Posterior vena cava (tissue), 2 donors: ENCODE measurements at places on chromosomes 4 and X.

DNA sequence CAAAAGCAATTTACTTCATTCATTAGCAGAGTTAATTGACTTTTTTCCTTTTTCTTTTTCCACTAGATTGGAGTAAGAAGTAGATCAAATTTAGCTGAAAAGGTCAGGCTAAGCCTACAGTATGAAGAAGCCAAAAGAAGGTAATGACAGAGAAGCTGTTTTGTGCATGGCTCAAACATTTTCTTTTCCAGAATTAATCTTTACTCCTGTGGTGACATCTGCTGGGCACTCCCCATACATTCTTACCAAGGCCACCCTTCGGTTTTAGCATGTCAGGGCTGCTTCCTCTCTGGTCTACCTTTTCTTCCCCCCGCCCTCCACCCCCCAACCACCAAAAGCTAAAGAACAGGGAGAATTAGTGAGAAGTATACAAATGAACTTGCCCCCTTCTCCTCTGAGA, 70.2 kb downstream of the CLDN22 start:
- DNase-seq, result no peak

GRCh38 chr4:25702848-25703247, 47.2 kb downstream of the SLC34A2 start:
- no peak for DNase-seq

DNA sequence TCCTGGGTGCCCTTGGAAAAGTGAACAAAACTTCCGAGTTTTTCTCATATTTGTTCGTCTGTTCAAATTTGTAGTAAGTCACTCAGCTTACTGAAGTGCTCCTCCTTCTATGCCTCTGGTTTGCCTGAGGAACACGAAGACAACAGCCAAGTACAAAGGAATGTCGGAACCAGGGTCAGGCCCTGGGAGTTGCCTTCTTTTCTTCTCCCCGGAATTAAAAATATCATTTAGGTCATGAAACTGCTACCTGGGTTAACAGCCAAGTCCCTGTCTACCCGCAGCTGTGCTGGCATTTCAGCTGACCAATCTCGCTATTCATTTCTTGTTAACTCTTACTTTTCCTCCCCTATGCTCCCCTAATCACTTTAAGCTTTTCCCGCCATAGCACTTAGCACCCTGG, 137.6 kb upstream of the TEX13D start:
- DNase-seq, result no peak

DNA sequence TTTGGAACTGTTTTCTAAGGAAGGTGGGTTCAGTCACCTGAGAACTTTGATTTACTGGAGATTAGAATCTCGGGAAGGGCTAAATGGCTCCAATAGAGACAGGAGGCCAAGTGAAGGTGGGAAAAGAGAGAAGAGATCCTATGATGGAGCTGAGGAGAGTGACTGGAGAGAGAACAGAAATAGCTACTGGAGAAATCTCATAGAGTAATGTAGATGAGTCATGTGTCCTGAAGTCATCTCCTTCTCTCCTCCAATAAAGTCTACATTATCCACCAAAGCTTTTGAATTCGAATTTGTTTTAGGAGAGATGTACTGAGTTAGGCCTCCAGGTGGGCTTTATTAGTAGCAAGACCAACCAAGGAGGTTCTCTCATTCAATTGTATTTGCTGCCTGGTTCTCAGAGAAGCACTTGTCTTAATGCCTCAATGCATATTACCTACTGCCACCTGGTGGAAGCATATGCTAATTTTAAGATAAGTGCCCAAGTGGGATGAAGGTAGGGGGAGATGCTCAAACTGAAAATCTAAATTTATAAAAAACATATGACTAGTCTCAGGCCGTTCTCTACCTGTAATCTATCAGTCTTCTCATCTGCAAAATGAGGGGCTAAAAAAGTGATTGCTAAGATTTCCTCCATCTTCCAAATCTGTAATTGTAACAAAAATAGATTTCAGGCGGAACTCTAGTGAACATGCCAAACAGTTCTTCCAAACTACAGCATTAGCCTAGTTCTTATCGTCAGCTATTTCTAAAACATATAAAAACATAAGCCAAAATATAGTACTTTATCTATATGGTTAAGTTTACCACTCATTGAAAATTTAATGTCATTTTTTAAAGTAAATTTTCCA, 24.4 kb downstream of the TXK start:
- no peak for DNase-seq

DNA sequence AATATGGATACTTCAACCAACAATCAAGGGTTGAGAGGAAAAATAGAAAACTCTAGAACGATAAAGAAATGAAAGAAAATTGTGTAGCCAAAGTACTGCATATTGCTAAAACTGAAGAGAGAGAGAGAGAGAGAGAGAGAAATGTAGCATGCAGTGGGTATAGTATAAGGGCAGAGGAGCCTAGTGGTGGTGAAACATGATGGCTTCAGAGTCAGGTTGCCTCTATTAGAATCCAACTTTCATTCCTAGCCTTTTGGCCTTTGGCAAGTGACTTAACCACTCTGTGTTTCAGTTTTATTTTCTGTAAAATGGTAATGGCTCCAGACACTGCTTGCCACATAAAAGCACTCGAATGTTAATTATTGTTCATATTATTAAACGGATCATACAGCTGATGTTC, 71.2 kb upstream of the NAF1 start:
- DNase-seq, result no peak

DNA sequence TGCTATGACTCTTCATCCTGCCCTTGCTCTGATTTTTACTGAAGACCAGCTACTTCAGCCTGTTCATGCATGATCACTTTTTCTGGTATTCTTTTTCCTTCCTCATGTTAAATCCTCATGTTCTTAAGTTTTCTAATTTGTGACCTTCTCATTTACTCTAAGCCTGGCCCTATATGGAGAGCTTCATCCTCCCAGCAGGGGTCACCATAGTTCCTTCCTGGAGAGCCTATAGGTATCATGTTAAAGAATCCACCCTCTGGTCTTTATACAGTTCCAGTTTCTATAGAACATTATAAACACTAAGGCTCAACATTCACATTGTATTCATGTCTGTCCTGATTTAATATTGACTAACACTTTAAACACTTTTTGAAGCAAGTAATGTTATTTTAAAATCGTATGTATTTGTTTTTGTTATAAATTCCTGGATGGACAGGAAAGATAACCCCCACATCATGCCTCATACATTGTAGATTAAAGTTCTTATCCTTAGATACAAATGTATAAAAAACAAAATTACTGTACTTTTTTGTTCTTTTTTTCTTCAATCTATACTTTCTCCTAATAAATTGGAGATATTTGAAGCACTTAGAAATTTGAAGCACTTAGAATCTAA, 53.8 kb upstream of the OTUD4 start:
- no peak for DNase-seq

DNA sequence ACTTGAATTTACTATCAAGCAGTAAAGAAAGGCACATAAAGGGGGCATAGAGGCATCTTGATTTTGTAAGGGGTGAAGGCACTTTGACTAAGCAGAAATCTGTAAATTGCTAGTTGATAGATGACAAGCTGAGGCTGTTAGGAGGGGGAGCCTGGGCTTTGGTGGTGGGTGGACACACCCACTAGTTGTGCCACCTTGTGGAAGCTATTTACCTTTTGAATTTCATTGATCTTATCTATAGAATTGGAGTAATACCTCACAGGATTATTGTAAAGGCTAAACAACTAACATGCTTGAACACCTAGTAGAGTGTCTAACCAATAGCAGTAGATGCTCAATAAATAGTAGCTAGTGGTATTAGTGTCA, 142.8 kb upstream of the KCNIP4 start:
- DNase-seq, result no peak

DNA sequence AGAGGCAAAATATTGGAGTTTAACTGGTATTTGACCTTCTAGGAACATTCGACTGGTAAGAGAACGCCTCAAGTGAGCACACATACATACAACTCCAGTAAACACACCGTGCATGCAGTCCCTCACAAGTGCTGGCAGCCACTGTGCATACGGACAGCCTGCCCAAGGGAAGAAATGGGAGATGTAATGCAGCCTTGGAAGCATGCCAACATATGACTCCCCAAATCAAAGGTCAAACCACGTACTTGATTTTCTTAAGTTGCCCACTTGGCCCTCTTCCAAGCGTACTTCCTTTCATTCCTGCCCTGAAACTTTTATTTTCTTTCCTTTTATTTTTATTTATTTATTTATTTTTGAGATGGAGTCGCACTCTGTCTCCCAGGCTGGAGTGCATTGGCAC, 206.6 kb downstream of the SPRY1 start:
- no peak for DNase-seq

- DNase-seq, result no peak
These were observed 1.1 kb downstream of the SORBS2 start for GRCh38 chr4:185810746-185811508.

- DNase-seq, result no peak
These were observed 238.9 kb downstream of the NR3C2 start for GRCh38 chr4:148203056-148203898.

GRCh38 chrX:14776901-14777300, 96.0 kb downstream of the FANCB start:
- no peak for DNase-seq

GRCh38 chr4:76488455-76488854, 53.4 kb downstream of the SHROOM3 start:
- no peak for DNase-seq

- no peak for DNase-seq
These were observed 302.9 kb upstream of the FTHL17 start for GRCh38 chrX:31374786-31375185.

DNA sequence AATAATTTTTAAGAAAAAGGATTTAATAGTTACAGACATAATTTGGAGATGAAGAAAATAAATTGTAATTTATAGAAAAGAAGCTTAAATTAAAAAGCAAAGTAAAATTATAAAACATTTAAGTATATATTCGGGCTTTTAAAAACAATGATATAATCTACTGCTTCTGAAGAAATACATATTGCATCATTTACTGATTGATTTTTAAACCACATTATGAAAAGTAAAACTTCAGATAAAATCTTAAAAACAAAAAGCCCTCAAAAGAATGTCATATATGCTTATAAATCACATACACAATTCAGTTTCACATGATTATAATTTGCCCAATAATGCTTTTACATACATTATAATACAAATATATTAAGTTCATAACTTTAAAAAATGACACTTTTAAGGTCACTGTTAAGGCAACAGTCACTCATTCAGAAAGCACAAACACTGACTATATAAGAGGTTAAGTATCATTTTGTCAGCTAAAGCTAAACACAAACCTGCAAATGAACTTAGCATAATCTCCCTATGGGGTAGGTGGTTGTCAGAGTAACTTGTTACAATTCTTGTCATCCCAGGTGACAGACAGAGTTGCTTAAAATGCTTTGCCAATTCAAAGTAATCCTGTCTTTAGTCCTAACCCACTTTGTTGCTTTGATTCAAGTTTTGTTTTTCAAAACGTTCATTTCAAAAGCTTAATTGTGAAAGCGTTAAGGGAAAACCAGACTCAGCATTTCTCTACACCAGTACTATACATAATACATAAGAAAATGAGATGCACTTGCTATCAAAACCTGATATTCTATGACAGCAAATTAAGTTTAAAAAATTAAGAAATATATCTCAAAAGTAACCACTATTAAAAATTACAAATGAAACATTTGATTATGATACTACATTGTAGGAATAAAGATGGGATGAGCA, 90.6 kb upstream of the MAB21L2 start:
- no peak for DNase-seq

DNA sequence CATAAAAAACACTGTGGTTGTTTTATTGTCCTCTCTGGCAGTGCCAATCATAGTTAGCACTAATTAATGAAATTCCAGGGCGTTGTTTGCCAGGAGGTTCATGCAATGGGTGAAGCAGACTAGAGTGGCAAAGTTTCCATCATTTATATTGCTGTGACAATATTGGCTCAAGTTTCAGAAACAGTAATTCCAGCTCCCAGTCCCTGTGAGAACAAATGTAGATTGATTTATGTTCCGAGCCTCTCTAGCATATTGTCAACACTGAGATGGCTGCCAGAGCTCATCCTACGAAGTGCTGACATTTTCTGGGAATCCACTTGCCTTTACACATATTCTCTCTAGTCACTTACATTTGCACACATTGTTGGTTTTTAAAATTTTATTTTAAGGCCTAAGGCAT, 440.0 kb upstream of the IGFBP7 start:
- no peak for DNase-seq

GRCh38 chr4:52317361-52317879, 266.3 kb downstream of the SPATA18 start:
- no peak for DNase-seq

GRCh38 chr4:76704133-76704881, 193.6 kb downstream of the SOWAHB start:
- no peak for DNase-seq

DNA sequence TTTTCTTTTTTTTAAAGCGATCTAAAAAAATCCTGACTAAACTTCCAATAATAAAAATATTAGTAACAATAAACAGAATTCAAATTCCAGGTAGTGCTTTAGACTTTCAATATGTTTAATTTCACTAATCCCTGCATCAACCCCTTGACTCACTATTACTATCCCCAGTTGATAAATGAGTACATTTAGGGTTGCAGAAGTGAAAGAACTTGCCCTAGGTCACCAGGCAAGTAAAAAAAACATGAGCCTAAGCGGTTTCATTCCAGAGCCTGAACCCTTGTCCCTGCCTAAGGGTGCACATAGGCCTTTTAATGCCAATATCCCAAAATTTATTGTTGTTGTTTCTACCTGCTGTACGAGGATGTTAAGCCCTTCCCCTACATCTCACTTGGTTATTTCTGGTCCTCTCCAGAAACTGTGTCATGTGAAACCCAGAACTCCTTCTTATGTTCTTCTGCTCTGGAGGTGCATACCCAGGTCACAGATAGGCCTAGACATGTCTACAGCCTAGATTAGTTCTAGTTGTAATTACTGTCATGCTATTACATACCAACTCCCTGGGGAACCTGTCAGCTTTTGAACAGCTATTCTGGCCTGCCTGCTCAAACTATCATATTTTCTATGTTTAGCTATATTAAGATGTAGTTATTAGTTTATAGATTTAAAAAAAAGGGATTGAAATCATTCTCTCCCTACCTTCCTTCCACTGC, 244.5 kb upstream of the PITX2 start:
- DNase-seq, result no peak

- DNase-seq, result no peak
These were observed 74.0 kb downstream of the RPA4 start for GRCh38 chrX:96957718-96958117.

- DNase-seq, result no peak
These were observed 161.5 kb downstream of the ARAP2 start for GRCh38 chr4:36082817-36083216.

DNA sequence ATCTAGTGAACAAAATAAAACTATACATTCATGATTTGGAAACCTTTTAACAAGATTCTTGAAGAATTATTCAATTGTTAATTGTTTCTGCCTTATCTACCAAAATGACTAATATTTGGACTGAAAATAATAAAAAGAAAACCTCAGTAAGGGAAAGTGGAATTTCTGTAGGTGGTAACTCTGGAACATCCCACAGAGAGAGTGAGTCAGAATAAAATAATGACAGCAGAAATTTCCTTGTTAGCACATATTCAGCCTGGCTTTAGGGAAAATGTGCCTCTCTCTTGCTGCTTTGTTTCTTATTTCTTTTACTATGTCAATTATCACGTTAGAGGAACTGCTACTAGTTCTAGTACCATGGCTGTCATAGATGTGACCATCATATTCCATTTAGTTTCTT, 421.5 kb upstream of the GNPDA2 start:
- no peak for DNase-seq
